Femur (tissue), 1 donor: ENCODE measurements at places on chromosomes 11 and 22.

DNA sequence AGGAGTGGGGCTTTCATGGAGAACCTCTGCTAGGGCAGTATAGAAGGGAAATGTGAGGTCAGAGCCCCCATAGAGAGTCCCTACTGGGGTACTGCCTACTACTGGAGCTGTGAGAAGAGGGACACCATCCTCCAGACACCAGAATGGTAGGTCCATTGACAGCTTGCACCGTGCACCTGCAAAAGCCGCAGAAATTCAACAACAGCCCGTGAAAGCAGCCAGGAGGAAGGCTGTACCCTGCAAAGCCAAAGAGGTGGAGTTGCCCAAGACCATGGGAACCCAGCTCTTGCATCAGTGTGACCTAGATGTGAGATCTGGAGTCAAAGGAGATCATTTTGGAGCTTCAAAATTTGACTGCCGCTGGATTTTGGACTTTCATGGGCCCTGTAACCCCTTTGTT, 245.6 kb downstream of the TENM4 start:
- DNase-seq, result no peak

DNA sequence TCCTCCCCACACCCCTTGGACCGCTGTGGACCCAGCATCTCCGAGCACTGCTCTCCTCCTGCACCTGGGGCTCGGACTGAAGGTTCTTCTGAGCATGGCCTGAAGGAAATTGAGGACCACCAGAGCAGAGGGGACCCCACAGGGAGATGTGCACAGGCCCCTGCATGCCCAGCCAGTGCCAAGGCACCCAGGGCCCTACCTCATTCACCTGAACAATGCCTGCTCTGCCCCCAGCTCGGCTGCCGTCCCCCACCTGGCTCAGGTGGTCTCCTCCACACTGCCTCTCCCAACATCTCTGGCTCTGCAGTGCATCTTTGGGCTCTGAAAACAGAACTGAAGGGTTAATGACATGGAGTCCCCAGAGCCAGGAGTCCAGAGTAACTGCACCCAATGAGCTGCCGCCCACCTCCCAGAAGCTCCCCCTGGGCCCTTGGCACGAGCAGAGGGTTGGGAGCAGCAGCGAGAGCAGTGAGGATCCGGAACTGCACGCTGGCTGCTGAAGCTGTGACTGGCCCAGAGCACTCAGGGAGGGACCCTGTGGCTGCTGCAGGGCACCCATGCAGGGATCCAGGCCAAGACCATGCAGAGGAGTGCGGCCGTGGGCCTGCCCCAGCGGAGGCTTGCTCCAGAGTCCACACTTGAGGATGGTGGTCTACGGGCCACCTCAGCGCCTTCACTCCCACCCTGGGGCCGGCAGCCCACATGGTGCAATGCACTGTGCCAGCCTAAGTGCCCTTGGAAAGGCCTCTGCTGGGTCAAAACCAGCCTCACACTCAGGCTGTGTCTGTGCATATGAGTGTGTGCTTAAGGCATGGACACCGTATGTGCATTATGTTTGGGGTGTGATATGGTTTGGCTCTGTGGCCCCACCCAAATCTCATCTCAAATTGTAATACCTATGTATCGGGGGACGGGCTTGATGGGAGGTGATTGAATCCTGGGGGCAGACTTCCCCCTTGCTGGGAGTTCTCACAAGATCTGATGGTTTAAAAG, 686.1 kb downstream of the TBC1D22A start:
- DNase-seq, result no peak

GRCh38 chr11:28822576-28822975, 714.4 kb downstream of the METTL15 start:
- DNase-seq, result no peak

DNA sequence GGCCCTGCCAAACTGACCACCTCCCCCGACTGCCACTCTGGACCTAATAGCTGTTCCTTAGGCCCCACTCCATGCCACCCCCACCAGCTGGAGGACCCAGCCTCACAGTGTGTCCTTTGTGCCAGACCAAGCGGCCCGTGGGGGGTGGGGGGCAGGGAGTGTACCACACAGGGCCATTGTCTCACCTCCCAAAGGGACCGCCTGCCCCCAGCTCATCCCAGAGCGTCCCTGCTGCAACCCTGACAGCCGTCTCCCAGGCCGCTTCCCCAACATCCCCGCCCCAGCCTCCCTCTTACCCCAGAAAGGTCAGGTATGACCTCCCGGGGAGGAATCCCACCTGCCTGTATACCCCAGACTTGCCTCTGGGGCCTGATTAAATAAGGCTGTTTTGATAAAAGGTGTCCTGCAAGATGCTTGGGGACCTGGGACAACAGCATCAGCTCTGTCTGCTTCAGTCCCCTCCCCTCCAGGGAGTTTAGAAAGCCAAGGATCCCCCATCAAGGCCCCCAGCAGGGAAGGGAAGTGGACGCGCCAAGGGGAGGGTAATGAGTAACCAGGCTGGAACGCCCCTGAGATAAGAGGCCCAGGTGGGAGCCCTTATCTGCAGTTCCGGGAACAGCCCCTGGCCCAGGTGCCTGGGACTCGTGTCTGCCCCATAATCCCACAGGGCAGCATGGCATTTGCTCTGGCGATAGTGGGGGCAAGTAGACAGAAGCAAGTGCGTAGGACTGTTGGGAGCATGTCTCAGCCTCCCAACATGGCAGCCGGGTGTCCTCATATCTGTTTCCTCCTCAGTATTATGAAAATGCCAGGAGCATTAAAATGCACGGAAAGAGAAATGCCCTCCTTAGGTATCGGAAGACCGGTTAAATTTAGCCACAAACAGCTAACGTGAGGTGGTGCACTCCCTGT, 9.0 kb downstream of the CDC42EP1 start:
- DNase-seq, result no peak

DNA sequence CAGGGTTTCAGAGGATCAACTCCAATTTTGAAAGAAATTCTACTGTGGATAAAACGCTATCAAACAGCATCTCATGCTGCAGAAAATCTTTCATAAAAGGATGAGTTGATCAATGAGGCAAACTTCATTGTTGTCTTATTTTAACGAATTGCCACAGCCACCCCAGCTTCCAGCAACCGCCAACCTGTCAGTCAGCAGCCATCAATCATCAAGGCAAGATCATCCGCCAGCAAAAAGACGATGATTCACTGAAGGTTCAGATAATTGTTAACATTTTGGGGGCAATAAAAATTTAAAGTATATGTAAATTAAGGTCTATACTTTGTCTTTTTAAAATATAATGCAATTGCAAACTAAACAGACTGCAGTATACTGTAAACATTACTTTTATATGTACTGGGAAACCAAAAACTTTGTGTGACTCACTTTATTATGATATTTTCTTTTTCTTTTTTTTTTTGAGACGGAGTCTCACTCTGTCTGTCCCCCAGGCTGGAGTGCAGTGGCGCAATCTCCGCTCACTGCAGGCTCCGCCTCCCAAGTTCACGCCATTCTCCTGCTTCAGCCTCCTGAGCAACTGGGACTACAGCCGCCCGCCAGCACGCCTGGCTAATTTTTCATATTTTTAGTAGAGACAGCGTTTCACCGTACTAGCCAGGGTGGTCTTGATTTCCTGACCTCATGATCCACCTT, 155.3 kb upstream of the SYN3 start:
- DNase-seq, result no peak

DNA sequence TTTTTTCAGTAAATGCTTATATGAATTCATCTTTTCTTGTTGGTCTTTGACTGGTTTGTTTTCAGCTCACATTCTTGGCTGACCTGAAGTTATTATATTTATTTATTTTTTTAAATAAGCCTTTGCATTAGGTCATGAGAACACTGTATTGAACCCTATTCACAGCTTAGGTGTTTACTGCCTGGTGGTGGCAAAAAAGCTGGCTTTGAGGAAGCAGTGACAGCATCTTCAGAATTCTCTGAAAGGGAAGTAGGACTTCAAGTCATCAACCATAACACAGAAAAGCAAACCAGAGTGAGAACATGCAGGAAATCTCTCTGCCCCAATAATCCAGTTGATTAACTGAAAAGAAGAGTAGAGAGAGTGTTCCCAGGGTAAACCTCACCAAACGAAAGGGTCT, 30.3 kb upstream of the MMP13 start:
- no peak for DNase-seq

GRCh38 chr22:19047993-19048392, 74.2 kb downstream of the DGCR2 start:
- DNase-seq, result no peak

GRCh38 chr22:26066534-26066933, 102.7 kb upstream of the SEZ6L start:
- no peak for DNase-seq

GRCh38 chr22:38756711-38757463, 1.1 kb upstream of the SUN2 start:
- DNase-seq, result no peak

DNA sequence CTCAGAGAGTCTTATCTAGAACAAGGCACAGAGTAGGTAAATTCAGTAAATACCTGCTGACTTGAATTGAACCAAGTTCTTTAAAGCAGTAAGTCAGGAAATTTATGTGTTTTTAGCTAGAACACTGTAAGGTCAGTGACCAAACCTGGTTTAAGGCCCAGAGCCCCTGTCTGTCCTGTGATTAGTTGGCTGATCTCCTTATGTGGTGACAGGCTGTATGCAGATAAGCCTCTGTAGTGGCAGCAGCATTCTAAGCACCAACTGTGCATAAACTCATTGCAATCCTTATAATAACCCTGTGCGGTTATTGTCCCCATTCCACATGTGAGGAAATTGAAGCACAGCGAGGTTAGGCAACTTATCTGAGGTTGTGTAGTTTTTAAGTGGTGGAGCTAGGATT, 40.5 kb downstream of the FBXO7 start:
- no peak for DNase-seq

GRCh38 chr22:26709617-26710390, 52.4 kb downstream of the MIAT start:
- no peak for DNase-seq

- DNase-seq, result no peak
These were observed 154.5 kb upstream of the C11orf87 start for GRCh38 chr11:109267293-109268095.

GRCh38 chr11:87970762-87971161, 204.5 kb downstream of the RAB38 start:
- no peak for DNase-seq

GRCh38 chr11:36596880-36597279, 1.2 kb downstream of the RAG2 start:
- no peak for DNase-seq

DNA sequence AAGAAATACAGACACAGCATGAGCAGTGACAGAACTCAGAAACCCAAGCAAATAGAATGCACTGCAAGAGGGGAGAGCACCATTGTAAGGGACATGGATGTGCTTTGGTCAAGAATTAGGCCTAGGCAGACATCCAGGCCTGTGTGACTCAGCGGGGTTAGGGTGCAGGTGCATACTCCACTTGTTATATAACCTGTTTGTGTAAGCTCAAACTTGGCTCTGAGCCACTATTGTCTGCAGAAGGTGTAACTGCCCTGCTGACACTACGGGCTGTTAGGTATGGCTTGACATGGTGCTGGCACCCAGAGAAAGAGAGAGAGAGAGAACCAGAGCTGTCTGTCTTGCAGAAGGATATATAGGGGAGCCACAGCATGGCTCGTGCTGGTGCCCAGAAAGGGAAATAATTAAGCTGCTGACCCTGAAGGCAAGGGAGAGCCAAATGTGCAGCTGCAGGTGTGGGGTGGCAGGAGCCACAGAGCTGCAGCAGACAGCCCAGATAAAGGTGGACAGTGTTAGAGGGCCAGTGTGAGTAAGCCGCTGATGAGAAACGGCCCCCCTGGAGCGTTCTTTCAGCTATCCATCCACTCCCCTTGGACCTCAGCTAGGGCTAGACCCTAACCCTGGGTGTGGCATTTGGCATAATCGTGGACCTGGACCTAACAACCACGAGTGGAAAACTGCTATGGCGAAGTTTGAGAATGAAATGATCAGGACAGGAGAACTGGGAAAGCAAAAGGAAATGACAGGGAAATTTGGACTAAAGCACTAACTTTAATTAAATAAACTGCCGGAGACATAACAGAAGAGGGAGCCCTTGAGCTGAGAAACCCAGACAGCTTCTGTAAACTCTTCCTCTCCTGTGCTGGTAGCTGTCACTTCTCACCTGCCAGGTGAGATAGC, 253.0 kb upstream of the CCDC179 start:
- DNase-seq, result no peak

DNA sequence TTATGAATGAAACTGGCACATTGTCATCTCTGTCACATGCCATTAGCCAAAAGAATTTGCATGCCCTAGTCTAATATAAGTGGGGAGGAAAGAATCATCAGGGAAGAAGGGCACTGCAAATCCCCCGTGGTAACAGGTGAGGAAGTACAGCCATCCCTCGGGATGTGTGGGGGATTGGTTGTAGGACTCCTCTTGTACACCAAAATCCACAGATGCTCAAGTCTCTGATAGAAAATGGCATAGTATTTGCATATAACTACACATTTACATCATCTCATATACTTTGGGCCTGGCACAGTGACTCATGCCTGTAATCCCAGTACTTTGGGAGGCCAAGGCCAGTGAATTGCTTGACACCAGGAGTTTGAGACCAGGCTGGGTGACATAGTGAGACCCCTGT, 109.7 kb downstream of the HIPK3 start:
- no peak for DNase-seq

DNA sequence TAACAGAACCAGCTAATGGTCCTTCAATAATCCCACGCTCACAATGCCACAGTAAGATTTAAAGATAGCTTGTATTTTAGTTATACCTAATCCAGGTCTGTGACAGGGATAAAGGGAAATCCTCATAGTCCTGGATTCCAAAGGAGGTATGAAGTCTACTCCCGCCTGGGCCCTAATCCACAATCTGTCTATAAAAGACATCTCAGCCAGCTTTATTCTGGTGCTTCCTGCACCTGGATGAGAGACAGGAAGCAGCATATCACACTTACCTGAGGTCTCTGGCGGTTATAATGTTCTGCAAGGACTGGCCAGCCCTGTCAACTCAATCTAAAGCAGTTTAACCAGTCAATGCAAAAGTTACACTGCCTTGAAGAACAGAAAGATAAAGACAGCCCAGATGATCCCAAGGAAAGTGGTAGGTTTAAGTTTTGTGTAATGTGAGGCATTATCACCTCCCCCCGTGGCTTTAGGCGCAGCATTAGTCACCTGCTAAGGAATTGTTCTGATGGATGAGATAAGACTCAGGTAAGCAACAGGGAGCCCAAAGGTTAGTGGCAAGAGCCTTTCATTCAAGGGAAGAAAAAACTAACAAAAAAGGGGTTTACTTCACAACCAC, 57.6 kb downstream of the PLEKHA7 start:
- no peak for DNase-seq

GRCh38 chr22:41900652-41901312, 14.1 kb downstream of the SHISA8 start:
- DNase-seq, result no peak

DNA sequence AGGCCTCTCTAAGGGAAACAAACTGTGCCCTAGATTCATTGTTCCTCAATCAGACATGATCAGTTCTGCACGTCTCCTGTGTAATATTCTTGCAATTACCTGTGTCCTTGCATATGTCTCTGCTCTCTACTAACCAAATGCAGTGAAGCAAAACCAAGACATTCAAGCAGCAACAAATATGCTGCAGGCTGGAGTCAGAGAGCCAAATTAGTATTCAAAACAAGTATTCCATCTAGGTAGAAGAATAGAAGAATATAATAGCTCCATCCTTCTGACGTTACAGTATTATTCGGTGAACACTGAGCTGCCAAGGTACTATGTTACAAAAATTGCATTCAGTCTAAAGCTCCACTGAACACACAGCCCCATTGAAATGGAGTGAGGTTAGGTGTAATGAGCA, 51.8 kb downstream of the SLN start:
- DNase-seq, result no peak
